CD4-positive, alpha-beta T cell treated with Interleukin-17A for 1 hour (primary cell): ENCODE measurements at places on chromosomes 11 and 22.

DNA sequence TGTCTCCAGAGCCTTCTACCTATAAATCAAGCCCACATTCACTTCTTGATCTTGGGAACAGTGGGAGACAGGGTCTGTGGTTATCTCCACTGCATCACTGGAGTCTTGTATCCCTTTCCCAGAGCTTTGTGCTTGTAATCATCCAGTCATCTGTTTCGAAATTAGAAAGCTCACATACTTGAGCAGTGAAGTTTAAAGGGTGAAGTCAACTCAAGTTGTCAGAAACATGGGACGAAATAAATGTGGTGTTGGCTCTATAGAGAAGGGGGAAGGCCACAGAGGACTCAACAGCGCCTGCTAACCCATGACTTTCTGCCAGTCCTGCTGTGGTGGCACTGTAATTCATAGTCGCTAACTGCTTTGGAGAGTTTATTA lies 197.5 kb downstream of the DBX1 start:
- DNase-seq, result no peak

- DNase-seq, result no peak
Measured at GRCh38 chr22:35312198-35313059, 12.7 kb downstream of the TOM1 start.

- DNase-seq, result no peak
Measured at GRCh38 chr11:12167061-12168000, 56.9 kb downstream of the MICAL2 start.

- no peak for DNase-seq
Measured at GRCh38 chr11:16082095-16083055, 274.0 kb downstream of the SOX6 start.

GRCh38 chr11:106990331-106990730 lies 27.9 kb downstream of the GUCY1A2 start:
- DNase-seq, result no peak

- DNase-seq, result peak; percentile 60
Measured at GRCh38 chr11:65640483-65641296, 2.8 kb downstream of the SIPA1 start.

DNA sequence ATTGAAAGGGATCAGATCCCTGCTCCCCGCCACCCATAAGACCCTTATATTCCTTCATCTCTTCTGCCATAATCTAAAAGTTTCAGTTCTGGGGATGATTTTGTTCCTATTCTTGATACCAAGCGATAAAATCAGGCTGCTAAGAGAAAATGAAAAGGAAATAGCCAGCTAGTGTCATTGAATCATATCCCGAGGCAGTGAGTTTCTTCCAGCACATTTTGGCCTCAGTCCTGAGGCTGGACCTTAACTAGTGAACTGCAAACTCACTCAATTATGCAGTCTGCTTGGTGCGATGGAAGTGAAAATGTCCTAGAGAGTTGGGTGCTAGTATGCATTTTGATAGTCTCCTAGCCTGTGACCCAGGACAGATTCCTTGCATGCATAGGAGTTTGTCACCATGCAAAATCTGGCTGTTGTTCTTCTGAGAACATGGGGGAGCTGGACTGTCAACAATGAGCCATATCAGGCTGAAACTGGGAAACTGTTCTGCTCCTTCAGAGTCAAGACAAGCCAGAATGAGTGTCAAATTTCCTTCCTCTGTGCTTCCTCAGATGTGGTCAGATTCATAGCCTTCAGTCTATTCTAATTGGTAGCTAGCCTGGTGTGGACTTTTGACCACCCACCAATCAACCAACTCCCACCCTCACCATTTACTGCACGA lies 102.9 kb downstream of the CCDC81 start:
- no peak for DNase-seq

- DNase-seq, result no peak
Measured at GRCh38 chr11:15104166-15104565, 10.6 kb upstream of the INSC start.

DNA sequence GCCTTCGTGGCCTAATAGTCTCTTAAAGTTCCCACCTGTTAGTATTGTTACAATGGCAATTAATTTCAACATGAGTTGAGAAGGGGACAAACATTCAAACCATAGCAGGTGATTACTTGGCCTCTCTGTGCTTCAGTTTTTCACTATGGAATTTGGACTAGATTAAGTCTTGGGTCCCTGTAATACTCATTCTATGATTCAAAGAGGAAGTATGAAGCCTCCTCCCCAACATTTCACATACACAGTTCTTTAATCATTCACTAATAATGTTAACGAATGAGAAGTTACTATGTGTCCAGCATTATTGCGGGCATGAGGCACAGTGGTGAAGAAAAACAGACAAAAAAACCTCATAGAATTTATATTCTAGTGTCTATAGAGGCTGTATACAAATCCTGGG lies 19.9 kb upstream of the USP47 start:
- no peak for DNase-seq

DNA sequence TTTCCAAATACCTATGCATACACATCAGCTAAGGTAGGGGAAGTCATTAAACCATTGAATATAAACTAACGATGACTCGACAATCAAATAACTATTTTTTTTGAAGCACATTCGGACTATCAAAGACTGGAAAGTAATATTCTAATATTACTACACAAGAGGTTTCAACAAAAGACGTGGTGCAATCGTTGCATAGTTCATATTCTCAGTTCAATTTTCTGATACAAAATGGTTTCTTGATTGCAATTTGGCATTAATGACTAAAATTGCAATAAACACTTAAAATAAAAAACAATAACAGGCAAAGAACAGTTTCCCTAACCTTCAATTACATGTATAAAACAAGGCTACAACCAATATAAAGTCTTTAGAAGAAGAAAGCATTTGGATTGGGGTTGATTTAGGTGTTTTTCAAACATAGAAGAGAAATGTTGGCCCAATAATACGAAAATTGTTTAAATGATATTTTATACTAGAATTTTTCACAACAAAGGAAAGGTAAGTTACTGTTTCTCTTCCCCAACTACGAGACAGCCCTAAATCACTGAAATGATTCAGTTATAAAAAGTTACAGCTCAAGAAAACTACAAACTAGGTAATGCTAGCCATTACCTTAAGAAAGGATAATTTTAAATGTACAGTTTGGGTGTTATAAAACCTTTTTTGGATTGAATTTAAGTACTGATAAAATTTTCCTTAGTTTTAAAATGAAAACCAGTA lies 17.6 kb downstream of the BLID start:
- no peak for DNase-seq

- no peak for DNase-seq
Measured at GRCh38 chr22:25206998-25207397, 7.3 kb downstream of the CRYBB3 start.
